Heart left ventricle (tissue), 16 donors: ENCODE measurements at places on chromosomes 3 and 15. TPM values are rescaled to one million over a fixed set of nuclear protein-coding genes. Genes with fewer than 3 reads are reported as not detected.

Gene FOXL2NB
- total RNA-seq: not detected

Gene UBAP1L
- 2.2 TPM for total RNA-seq

Gene GPR27
- total RNA-seq: 5.0 TPM

Gene ZNF106
- total RNA-seq: 705 TPM

Gene SERPINI2
- not detected for total RNA-seq

Gene SHC4
- 2.9 TPM for total RNA-seq

Gene UCN2
- not detected for total RNA-seq

Gene TMEM42
- total RNA-seq: 11.3 TPM

Gene DLL4
- 6.7 TPM for total RNA-seq

Gene GPX1
- total RNA-seq: 86.3 TPM

Gene MELTF
- total RNA-seq: 14.9 TPM

Gene MOBP
- 0.17 TPM for total RNA-seq

Gene ITGB5
- 223 TPM for total RNA-seq

Gene C3orf49
- total RNA-seq: not detected

Gene LRRIQ4
- total RNA-seq: not detected

Gene IMPG2
- total RNA-seq: 0.33 TPM

Gene NR2E3
- total RNA-seq: 0.20 TPM

Gene TRIM42
- not detected for total RNA-seq

Gene CD200
- total RNA-seq: 0.26 TPM

Gene CAMK2N2
- total RNA-seq: not detected

Gene RHCG
- 0.86 TPM for total RNA-seq

Gene RYR3
- total RNA-seq: 0.35 TPM

Gene CLDN18
- not detected for total RNA-seq

Gene SGO1
- 0.30 TPM for total RNA-seq

Gene PYGO1
- total RNA-seq: 4.7 TPM

Gene ANKUB1
- total RNA-seq: not detected

Gene IL17RC
- total RNA-seq: 25.1 TPM

Gene RGMA
- 10.6 TPM for total RNA-seq

Gene TMC3
- total RNA-seq: not detected

Gene CACNA2D2
- total RNA-seq: 3.6 TPM

Gene HDAC11
- 49.4 TPM for total RNA-seq

Gene ADAMTS17
- 2.4 TPM for total RNA-seq

Gene GPR62
- 0.21 TPM for total RNA-seq

Gene SLC28A2
- total RNA-seq: not detected

Gene NPAP1
- total RNA-seq: not detected

Gene CEP19
- 1.7 TPM for total RNA-seq

Gene PPP2R3A
- 95.5 TPM for total RNA-seq

Gene ECE2
- not detected for total RNA-seq

Gene KIF7
- total RNA-seq: 3.2 TPM

Gene RCN2
- total RNA-seq: 27.3 TPM

Gene GALNT15
- total RNA-seq: 5.3 TPM

Gene CDHR4
- not detected for total RNA-seq

Gene UPK1B
- not detected for total RNA-seq

Gene STX19
- total RNA-seq: 0.25 TPM

Gene DLG1
- 44.2 TPM for total RNA-seq

Gene MESP1
- total RNA-seq: 4.7 TPM

Gene ESYT3
- 2.7 TPM for total RNA-seq

Gene SNX33
- 11.6 TPM for total RNA-seq

Gene MYL3
- 7,099 TPM for total RNA-seq

Gene EXD1
- not detected for total RNA-seq

Gene SLC22A13
- 0.09 TPM for total RNA-seq

Gene PHLDB2
- 174 TPM for total RNA-seq

Gene PKM
- 1,145 TPM for total RNA-seq

Gene NEO1
- 17.5 TPM for total RNA-seq

Gene OR5H2
- not detected for total RNA-seq

Gene HTD2
- 21.6 TPM for total RNA-seq

Gene NLGN1
- 17.0 TPM for total RNA-seq
